ENCODE measurements at places on chromosomes 5 and 9. TPM values are rescaled to one million over a fixed set of nuclear protein-coding genes. Genes with fewer than 3 reads are reported as not detected.

DNA sequence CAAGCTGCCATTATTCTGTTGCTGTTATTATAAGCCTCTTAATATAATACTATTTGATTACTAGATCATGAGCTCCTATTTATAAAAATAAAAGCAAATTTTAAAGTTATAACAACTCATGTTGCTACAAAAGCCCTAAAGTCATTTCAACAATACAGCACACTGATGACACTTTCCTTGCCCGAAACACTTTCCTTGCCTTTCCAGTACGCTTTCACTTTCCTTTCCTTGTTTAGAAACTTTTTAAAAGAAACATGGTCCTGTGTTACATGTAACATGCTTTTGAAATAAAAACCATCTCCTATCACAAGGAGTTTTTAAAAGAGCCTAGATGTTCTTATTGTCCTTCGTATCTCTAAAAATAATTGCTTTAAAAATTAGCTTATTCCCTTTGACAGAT, 688.4 kb downstream of the PTPRD start:
- no peak overlapping the region for H3K27ac ChIP-seq
- no peak overlapping the region for H3K4me3 ChIP-seq
- no peaks in the 10 kb centered on the region for H3K4me1 ChIP-seq
- no peaks in the 10 kb centered on the region for H3K36me3 ChIP-seq

DNA sequence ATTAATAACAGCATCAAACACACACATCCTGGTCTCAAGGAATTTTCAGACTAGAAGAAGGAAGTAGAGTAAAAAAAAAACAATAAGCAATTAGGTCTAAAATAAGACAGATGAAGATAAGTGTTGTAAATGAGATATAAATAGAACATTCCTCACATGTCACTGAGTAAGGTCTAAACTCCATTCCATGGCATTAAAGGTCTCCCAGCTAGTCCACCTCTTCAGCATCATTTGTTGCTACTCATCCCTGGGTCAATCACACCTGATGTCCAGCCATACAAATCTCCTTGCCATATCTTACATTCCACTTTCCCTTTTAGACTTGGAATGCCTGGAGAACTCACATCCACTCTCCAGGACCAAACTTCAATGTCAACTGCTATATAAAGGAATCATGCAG, 214.1 kb upstream of the KLF4 start:
- no peak for DNase-seq
- H3K36me3 ChIP-seq = no peaks in the 10 kb centered on the region
- no peak overlapping the region for H3K4me3 ChIP-seq
- H3K27me3 ChIP-seq = no peaks in the 10 kb centered on the region
- H3K27ac ChIP-seq = no peak overlapping the region

DNA sequence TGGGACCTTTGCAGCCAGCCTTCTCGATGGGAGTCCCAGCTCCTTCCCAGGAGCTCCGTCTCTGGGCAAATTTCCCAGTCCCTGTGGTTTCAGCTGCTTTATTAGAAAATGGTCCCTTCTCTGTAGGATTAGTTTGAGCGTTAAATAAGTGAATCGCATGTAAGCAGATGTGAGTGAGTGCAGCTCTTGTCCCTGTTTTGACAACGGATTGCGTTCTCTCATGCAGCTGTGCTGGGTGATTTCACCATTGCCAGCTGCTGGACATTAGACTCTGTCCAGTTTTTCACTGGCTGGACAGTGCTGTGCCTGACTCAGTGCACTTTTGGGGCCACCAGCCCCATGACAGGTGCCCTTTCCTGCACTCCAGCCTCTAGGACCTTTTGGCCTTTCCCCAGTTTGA, 11.6 kb upstream of the CEL start:
- H3K27me3 ChIP-seq = peaks cover 5% of the 10 kb centered on the region
- no peak for DNase-seq
- no peak overlapping the region for H3K27ac ChIP-seq
- H3K4me3 ChIP-seq = no peak overlapping the region
- peaks cover 7% of the 10 kb centered on the region for H3K36me3 ChIP-seq

DNA sequence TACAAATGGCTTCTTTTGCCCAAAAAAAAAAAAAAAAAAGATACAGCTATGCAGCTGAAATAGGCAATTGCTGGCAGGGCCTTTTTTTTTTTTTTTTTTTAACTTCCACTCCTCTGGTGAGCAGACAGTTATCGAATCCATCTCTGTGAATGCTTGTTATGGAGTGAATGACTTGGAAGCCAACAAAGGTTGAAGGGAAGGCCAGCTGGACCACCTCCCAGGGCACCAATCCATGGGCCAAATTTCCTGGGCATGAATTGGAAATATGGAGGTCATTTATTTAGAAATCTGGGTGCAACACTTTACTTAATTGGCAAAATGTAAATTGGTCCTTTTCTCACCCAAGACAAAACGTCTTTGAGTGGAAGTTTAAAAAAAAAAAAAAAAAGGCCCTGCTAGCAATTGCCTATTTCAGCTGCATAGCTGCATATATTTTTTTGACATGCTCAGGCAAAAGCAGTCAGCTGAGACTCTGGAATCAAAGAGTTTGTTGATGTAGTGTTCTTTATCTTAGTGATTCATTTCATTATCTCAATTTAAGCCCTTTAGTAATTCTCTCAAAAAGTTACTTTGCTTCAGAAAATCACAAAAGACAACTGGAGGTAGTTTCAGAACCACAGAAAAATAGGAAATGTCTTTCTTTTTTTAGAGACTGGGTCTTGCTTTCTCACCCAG, 392.2 kb upstream of the KLF4 start:
- DNase-seq = no peak
- no peaks in the 10 kb centered on the region for H3K27me3 ChIP-seq
- no peaks in the 10 kb centered on the region for H3K36me3 ChIP-seq
- H3K27ac ChIP-seq = no peak overlapping the region

- H3K27me3 ChIP-seq = peaks cover 3% of the 10 kb centered on the region
- no peaks in the 10 kb centered on the region for H3K36me3 ChIP-seq
- no peak for DNase-seq
- no peak overlapping the region for H3K27ac ChIP-seq
- no peaks in the 10 kb centered on the region for H3K4me1 ChIP-seq
These were observed 33.8 kb upstream of the PANK3 start for GRCh38 chr5:168612996-168613395.

- no peak for DNase-seq
- H3K27me3 ChIP-seq = no peaks in the 10 kb centered on the region
- no peaks in the 10 kb centered on the region for H3K36me3 ChIP-seq
- H3K4me1 ChIP-seq = no peaks in the 10 kb centered on the region
These were observed 179.2 kb downstream of the FBN2 start for GRCh38 chr5:128358826-128359225.

DNA sequence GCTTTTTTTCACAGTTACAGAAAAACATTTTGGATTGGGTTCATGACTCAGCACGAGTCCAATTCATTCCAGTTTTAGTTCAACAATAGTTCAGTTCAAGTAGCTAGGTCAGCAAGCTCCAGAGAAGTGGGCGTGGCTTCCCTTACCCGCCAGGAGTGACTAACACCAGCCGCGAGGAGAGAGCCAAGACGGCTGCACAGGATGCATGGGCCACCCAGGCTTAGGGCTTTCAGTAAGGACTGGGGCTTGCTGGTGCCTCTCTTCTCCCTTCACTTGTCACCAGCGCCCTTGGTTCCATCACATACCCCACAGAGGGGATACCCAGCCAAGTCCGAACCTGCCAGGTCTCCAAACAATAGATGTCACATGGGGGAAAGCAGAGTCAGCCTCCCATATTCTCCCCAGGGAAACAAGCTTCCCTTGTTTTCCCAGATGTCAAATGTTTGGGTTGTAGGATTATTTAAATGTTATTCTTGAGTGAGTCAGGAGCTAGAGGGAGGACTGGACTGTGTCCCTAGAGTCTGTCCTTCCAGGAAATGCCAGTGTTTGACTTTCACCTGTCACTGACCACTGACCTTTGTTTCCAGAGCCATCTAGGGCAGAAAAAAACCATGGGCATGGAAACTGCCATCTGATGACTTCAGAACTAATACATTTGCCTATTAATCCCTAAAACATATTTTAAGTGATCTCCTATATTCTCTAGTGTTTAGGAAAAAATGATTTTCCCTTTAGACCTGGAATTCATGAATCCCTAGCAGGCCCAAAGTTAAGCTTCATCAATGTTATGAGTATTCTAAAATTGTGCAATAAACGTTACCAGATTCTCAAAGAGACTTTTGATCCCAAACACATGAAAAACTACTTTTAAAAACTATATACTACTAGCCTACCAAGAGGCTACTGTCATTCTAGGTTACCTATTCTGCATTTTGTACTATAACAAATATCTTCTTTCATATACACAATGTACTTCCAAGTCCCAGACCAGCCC, 51.9 kb downstream of the NIPAL4 start:
- no peak overlapping the region for H3K27ac ChIP-seq
- H3K27me3 ChIP-seq = peaks cover 3% of the 10 kb centered on the region
- H3K36me3 ChIP-seq = peaks cover 8% of the 10 kb centered on the region

DNA sequence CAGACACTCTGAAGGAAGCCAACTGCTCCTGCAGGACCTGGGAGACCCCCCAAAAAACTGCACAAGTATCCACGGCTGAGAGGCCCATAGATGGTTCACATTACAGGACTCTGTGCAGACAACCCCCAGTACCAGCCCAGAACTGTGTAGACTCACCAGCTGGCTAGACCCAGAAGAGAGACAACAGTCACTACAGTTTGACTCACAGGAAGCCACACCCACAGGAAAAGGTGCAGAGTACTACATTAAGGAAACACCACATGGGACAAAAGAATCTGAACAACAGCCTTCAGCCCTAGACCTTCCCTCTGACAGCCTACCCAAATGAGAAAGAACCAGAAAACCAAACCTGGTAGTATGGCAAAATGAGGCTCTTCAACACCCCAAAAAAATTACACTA, 281.2 kb upstream of the RGMB start:
- peak overlapping the region; percentile 80 for H3K27ac ChIP-seq
- H3K4me3 ChIP-seq = no peak overlapping the region
- H3K4me1 ChIP-seq = peaks cover 6% of the 10 kb centered on the region
- H3K36me3 ChIP-seq = peaks cover 10% of the 10 kb centered on the region

DNA sequence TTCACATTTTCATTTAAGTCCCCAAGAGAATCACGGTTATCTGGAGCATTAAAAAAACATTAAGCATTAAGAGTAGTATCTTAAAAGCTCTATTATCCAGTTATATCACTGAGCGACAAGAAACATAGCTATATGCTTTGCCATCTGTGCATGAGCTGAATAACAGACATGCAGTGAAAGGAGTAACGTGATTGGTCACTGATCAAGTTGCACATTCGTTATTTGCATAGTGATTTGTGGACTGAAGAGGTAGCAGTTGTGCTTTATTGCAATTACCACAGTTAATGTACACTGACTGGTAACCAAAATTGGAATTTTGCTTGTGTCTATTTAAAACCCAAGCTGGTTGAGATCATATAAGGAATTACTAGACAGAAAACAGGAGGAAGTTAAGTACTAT, 107.4 kb downstream of the MCTP1 start:
- no peak for DNase-seq

DNA sequence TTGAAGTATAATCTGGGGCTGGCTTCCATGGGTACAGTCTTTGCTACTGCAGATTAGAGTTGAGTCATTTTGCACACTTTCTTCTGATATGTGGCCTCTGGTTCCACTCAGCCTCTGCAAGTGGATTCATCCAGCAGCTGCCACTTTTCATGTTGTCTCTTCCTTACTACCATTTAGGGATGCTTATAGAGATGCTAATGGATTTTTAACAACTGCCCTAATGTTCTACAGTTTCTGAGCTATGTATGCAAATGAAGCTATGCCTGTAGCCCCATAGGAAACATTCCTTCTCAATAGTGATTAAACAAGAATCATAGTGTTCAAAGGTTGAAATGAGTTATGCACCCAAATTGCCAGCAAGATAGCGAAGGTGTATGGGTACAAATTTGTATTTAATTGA, 456.0 kb upstream of the ITGA1 start:
- peaks cover 5% of the 10 kb centered on the region for H3K36me3 ChIP-seq
- H3K27ac ChIP-seq = no peak overlapping the region
- H3K27me3 ChIP-seq = peaks cover 1% of the 10 kb centered on the region
- H3K4me3 ChIP-seq = no peak overlapping the region

DNA sequence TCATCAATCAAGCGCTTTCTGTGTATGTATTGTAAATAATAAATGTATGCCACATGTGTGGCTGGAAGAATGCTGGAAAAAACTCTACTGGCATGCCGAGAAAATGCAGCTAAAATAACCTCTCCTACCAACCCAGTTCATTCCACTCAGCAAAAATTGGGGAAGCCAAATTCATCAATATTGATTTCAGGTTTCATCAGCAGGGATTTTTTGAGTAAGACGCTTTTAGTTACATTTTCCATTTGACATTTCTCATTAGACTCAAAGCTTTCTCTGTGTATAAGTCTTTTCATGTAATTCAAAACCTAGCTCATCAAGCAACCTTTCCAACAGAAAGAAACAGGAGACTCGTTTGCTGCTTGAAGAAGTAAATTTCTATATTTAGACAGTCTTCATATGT, 338.1 kb downstream of the DMRT2 start:
- no peaks in the 10 kb centered on the region for H3K27me3 ChIP-seq
- no peak for DNase-seq
- H3K4me1 ChIP-seq = no peaks in the 10 kb centered on the region
- no peaks in the 10 kb centered on the region for H3K36me3 ChIP-seq
- no peak overlapping the region for H3K4me3 ChIP-seq

DNA sequence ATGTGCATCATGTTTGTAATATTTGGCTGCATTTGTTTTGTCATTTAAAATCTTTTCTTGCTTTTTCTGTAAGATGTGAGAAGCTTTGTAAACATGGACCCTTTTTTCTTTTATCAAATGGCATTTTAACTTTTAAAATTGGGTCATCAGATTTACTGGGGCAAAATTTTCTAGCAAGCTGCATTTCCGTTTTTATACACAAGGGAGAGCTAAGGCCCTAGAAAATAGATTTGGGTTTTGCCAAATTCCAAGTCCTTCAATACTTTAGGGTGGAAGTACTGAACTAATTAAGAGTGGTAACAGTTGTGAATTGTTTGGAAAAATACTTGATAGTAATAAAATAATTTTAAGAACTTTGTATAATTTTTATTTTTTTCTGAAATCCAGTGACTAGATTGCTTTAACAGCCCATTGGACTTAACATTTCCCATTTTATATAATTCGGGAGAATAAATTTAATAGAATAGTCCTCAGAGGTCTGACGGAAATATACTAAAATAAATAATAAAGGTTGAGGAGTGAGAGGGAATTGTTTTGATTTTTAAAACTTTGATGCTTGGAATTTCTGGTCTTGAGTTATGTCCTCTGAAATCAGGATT, 117.4 kb downstream of the SMARCA2 start:
- no peak overlapping the region for H3K27ac ChIP-seq
- no peaks in the 10 kb centered on the region for H3K4me1 ChIP-seq
- H3K4me3 ChIP-seq = no peak overlapping the region
- H3K27me3 ChIP-seq = no peaks in the 10 kb centered on the region
- H3K36me3 ChIP-seq = no peaks in the 10 kb centered on the region

GRCh38 chr9:115867326-115867725, 286.3 kb upstream of the PAPPA start:
- no peak overlapping the region for H3K27ac ChIP-seq
- no peaks in the 10 kb centered on the region for H3K36me3 ChIP-seq
- H3K4me1 ChIP-seq = no peaks in the 10 kb centered on the region
- H3K4me3 ChIP-seq = no peak overlapping the region
- no peaks in the 10 kb centered on the region for H3K27me3 ChIP-seq

Gene TMOD1
- total RNA-seq = 0.64 TPM

Gene HRH2
- total RNA-seq = not detected

Gene GCNT1
- total RNA-seq = 1.2 TPM

Gene PKD2L2
- not detected for total RNA-seq

Gene TAS2R1
- not detected for total RNA-seq

Gene THBS4
- total RNA-seq = 41.1 TPM

Gene OSTF1
- total RNA-seq = 38.4 TPM

Gene AGXT2
- total RNA-seq = not detected

Gene CTXN3
- total RNA-seq = not detected

Measured in glutamatergic neuron (in vitro differentiated cells).